CD4-positive, CD25-positive, alpha-beta regulatory T cell (primary cell): ENCODE measurements at places on chromosomes 5 and 9.

DNA sequence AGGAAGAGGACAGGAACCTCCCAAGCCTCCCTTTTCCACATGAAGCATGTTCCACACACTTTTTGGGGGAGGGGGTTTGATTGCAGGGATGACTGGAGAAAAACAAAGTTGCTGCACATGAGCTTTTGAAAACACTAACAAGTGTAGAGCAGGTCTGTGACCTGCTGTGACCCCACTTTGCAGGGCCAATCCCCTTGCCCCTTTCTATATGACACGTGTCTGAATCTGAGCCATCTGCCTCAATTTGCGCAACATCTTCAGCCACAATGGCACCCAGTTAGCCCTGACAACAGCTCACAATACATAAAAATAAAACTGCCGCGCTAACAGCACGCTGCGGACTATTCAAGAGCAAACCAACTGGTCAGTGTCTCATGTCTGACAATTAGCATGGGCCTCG is 227.8 kb upstream of the TBCA start:
- no peak for DNase-seq

GRCh38 chr5:149679876-149680809 is 50.0 kb upstream of the PPARGC1B start:
- no peak for DNase-seq

DNA sequence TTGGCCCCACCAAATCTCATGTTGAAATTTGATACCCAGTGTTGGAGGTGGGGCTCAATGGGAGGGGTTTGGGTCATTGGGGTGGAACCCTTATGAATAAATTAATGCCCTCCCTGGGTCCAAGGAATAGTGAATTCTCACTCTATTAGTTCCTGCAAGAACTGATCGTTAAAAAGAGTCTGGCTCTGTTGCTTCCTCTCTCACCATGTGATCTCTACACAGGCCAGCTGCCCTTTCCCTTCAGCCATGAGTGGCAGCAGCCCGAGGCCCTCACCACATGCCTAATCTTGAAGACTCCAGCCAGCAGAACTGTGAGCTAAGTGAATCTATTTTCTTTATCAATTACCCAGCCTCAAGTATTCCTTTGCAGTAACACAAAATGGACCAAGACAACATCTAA is 106.0 kb downstream of the CAAP1 start:
- DNase-seq = no peak

- DNase-seq = no peak
Observed at GRCh38 chr9:1922026-1922425, 93.1 kb upstream of the SMARCA2 start.

DNA sequence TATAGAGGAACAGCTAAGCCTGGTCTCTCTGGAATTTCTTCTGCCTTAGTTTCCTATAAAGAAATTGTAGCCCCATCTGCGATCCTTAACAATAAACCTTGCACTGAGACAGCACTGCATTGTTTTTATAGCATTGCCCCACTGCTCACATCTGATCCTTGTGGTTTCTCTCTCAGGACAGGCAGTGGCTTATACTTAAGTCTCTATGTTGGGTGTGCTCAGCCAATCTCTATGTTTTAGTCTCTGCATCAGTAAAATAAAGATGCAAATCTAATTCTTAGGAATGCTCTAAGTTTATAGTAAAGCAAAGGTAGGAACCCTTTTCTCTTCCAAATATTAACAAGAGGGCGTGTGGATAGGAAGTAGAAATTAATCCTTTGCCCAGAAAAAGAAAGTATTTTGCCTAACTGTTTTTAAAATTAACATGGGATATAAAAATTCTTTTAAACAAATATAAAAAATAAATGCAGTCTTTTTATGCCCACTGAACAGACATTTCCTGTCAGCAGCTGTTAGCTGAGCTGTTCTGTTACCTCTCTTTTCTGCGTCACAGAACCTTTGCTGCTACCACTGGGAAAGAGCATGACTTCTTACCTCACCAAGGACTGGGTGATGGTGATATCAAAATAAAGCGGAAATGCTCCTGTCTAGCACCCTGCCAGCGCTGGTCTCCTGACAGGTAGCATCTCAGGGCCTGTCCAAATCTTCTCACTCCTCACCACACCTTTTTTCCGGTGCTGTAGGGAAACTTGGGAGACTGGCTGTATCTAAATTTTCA is 29.5 kb downstream of the MRPS27 start:
- no peak for DNase-seq

- no peak for DNase-seq
Observed at GRCh38 chr9:33459115-33459514, 11.7 kb upstream of the AQP3 start.

DNA sequence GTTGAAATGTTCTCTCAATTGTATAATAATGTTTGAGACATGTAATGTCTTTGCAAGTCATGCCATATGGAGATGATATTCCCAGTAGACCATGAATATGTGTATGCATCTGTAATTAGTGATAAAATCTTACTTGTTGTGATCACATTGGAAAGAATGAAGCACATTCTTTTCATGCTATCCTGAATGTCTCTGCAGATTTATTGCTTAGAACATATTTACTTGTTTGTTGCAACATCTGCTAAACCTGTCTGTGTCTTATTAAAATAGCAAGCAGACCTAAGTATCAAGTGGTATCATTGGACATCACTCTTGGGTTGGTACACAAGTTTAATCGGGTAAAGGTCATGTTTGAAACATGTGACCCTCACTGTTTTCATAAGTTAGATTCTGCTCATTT is 265.5 kb upstream of the CD180 start:
- no peak for DNase-seq

- no peak for DNase-seq
Observed at GRCh38 chr5:60453186-60453976, 246.6 kb downstream of the DEPDC1B start.

DNA sequence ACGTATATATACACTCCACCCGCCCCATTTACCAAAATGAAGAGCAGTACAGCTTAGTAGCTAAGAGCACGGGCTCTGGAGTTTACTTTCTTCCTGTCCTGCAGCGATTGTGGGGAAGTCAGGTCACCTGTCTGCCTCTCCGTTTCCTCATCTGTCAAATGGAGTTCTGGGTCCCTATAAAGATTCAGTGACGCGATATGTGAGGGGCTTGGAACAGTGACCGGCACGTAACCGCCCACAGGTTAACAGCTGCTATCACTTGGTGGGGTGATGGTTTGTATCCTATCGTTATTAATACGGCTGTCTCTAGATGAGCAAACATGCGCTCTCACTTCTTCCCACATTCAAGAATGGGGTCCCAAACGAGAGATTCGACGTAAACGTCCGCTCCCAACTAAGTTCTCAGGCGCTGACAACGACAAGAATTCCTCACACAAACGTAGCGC is 426 bp downstream of the FAM114A2 start:
- peak; percentile 68 for DNase-seq

- no peak for DNase-seq
Observed at GRCh38 chr5:122880170-122880689, 34.8 kb downstream of the SNX24 start.

- no peak for DNase-seq
Observed at GRCh38 chr9:128885376-128885775, 3.4 kb downstream of the LRRC8A start.

DNA sequence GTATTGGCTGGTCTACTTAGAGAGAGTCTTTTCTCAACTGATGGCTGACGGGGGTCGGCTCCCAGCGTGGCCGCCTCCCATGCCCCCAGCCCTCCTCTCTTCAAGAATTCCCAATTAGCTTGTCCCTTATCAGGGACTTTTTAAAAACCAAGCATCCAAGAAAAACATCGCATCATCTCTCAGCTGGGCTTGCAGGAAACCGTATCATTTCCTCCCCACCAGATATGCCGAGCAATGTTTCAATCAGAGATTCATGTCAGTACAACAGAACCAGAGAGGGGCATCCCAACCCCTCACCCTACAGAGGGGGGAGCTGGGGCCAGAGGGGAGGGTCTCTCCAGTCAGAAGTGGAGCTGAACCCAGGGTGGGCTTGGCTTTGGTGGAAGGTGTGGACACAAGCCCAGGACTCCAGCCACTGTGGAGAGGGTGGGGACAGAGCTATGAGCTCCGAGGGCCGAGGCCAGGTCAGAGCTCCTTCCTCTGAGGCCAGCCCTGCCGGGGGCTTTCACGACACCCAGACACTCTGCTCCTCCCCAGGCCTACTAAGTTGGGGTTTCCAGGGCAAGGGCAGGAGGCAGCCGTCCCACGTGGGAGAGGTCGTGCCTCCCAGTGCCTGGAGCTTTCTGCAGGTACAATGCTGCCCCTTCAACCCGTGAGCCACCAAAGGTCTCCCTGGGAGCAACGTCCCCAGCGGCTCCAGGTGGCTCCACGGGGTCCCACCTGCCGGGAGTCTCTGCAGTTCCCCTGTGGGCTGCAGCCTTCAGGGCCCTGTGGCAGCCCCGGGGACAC is 39.0 kb upstream of the TMEM250 start:
- no peak for DNase-seq

- no peak for DNase-seq
Observed at GRCh38 chr5:112372543-112372942, 46.5 kb downstream of the EPB41L4A start.

DNA sequence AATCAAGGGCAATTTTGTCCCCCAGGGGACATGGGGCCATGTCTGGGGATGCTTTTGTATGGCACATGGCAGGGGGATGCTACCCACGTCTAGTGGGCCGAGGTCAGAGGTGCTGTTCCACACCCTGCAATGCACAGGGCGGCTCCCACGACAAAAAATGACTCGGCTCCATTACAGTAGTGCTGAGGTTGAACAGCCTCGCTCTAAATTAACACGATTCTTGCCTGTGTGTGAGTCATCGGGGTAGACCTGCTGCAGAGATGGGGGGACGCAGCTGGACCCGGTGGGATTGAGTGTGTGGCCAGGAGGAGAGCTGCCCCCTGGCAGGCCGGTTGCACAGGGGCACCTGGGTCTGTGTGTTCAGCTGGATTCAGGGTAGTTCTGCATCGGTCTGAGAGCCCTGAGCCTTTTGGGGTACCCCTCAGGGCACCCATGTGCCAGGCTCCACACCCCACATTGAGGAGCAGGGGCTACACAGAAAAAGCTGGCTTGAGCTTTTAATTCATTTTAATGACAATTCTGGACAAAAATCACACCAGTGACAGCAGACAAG is 20.0 kb upstream of the COL5A1 start:
- no peak for DNase-seq

DNA sequence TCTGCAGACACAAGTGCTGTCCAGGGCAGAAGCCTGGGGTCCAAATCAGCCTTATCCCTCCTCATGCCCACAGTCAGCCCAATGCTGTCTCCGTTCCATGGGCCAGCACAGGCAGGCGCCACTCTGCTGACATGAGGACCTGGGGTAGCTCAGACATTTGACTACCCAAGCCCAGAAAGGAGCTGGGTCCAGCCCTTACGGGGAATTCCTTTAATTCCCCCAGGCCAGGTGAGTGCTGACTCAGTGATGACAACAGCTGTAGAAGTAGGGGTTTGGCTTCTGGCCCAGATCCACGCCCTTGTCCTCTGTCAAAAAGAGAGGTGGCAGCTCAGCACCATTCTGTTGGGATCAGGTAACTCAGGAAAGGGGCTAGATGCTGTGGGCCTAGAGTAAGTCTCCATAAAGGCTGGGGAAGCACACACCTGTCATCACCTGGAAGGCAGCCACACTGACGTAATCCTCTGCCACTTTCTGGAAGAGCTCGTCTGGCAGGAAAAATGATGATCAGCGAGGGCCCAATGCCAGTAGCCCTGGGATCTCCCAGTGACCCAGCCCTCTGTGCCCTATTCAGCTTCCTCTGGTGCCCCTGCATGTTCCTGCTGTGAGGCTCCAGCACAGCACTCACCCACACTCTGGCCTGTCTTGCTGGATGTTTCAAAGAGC is 1.9 kb downstream of the RAB24 start:
- no peak for DNase-seq

DNA sequence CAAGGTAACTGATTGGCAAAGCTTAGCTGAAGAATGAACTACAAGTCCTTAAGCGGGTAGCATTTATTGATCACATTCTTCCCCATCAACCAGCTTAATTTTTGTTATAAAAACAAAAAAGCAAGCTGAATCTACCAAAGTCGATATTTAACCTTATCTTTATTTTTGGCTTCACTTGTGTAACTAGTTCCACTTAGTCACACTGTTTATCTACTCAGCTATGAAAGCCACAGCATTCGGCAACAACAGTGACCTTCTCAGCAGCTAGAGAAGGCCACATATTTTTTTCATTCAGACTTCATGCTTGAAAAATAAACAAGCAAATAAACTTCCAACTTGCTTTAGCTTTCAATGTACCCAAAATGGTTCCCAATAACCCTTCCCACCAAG is 69.4 kb downstream of the KLHL3 start:
- DNase-seq = no peak

DNA sequence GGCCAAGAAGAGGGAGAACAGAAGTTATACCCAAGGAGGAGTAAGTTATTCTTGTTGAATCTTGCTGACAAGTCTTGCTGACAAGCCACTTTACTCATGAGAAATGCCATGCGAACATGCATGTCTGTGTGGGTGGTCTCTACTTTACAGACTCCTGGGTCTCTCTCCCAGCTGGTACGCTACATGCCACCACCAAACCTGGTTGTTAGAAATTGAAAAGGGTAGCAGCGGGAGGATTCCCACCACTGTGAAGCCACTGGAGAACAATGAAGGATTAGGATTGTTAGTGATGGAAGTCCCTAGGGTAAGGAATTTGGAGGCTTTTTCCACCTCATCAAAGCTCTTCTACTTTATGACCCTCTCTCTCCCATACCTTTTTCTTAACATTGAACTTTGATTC is 53.6 kb upstream of the GABRB2 start:
- no peak for DNase-seq

DNA sequence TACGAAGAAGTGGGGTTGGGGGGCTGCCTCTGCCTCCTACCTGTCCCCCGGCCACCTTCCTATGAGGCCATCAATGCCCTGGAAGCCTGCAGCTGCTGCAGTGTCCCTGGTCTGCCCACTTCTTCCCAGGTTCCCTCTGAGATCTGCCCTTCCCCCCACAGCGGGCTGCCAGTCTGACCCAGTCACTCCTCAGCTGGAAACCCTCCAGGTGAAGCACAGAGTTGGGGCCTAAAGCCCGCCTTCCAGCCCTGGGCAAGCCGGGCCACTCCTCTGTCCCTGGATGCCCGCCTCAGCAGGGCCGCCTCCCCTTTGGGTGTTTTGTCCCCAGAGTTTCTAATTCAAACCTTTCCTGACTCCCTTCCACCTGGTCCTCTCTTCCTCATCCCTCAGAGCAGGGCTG is 137.0 kb downstream of the RXRA start:
- DNase-seq = no peak

DNA sequence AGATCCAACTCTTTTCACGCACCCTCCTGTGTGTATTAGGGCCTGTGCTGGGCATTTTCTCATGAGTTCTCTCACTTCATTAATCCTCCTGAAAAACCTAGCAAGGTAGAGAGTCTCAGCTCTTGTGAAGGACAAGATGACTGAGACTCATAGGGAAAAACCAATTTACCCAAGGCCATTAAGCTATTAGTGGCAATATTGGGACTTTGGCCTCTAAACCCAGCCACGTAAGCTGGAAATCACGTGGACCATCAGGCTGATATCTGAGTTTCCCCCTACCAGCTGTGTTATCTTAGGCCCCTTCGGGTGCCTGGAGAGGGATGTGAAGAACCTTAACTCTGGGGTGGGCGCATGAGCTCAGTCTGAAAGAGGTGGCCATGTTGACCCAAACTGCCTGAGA is 80.7 kb downstream of the ANKH start:
- DNase-seq = no peak
